ENCODE measurements at places on chromosomes 11 and 22.

DNA sequence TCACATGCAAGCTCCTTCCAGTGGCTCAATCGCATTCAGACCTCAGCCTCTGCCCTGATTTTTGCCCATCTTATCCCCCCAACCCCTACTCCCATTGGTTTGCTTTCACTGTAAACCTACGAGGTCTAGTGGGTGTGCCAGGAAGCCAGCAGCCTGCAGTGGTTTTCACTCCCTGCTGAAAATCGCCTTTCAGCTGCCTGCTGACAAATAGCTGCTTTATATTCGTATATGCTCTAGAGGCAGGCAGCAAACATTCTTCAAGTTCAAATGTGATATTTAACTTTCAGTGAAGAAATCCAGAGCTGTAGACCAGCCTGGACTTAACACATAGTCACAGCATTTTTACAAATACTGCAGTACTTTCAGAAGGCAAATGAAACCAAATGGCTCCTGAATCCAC, 92.8 kb upstream of the APOA1 start:
- no peak for DNase-seq

GRCh38 chr11:119589001-119589400, 140.0 kb downstream of the NECTIN1 start:
- DNase-seq, result no peak

DNA sequence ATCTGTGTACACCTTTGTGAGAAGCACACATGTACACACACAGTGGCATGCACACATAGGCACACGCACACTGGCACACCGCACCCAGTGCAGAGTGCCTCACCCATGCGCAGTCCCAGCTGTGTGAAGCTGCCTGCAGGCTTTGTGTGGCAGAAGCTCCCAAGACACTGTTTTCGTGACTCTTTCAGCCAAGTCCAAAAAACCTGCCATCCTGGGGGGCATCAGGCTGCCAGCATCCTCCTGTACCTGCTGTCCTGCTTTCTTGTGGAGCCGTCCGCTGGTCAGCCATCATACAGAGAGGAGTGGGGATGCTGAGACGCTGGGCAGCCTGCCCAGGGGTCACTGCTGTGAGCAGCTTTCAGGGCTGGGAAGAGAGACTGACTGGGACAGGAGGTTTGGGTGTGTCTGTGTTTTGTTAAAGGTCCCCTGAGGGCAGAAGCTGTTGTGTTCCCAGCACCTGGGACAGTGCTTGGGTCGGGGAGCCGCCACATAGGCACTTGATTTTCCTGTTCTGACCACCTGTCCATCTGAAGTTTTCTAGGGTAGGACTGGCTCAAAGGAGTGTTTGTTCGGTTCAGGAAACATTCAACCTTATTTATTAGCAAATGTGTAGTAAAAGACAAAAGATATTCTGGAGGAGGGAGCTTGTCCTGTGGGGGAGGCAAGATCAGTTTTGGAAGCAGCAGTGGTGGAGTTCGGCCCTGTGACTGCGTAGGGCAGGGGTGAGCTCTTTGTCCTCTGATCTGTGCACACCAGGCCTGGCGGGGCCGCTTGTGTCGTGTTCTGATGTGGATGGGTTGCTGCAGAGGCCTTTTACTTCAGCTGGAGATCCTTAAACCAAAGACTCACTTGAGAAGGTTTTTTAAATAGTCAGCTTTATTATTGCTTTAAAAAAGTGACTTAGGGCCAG, 29.7 kb downstream of the AP2A2 start:
- no peak for DNase-seq

- no peak for DNase-seq
Observed at GRCh38 chr11:9657531-9657930, 6.3 kb upstream of the SWAP70 start.

- no peak for DNase-seq
Observed at GRCh38 chr11:130314184-130314749, 450 bp downstream of the ZBTB44 start.

DNA sequence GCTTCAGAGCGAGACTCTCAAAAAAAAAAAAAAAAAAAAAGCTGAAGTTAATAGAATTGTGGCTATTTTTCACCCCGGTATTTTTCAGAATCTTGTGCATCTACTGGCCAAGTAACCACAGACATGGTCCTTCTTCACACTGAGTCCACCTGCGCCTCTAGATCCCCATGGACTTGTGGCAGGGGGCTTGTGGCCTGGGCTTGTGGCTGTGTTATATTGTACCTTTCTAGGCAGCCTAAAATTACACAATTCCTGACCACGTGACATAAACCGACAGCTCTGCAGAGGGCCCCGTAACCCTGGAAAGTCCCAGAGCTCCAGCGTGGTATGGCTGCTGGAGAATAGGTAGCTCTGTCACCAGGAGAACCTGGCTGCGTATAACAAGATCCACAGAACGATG, 10.9 kb upstream of the NAALADL1 start:
- DNase-seq, result no peak

DNA sequence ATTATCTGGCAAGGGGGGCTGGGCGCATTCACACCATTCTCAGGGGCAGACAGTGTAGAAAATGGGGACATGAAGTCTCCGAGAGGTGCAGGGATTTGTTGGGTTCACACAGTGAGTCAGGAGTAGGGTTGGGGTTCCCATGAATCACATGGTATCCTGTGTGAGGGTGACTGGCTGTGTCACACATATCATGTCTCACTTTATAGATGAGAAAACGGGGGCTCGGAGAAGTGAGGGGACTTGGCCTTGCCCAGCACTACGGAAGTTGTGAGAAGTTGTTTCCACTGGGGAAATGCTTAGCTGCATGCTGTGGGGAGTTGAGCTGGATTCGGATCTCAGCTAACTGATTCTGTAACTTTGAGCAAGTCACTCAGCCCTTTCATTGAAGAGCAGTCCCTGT, 4.2 kb downstream of the GAL3ST3 start:
- DNase-seq, result no peak

- no peak for DNase-seq
Observed at GRCh38 chr11:115578275-115578674, 74.1 kb upstream of the CADM1 start.

Measured in AG04450 (cell line).